ENCODE measurements at places on chromosomes 5 and 9.

DNA sequence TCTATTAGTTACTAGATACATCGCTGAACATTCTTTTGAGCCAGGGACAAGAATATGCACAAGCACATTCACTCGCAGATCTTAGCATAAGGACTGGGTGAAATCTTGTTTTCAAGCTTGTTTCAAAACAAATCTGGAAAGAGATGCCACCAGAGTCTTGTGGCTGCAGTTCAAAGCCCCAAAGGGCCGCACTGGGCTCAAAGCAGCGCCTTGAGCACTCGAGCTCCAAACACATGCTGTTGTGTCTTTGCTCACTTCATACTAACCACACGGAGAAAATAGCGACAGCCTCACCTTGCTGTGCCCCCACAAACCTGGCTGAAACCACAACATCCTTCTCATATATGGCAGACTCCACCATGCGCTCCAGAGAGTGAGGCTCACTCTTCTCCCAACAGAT is 34.2 kb upstream of the IL7R start:
- DNase-seq = no peak

DNA sequence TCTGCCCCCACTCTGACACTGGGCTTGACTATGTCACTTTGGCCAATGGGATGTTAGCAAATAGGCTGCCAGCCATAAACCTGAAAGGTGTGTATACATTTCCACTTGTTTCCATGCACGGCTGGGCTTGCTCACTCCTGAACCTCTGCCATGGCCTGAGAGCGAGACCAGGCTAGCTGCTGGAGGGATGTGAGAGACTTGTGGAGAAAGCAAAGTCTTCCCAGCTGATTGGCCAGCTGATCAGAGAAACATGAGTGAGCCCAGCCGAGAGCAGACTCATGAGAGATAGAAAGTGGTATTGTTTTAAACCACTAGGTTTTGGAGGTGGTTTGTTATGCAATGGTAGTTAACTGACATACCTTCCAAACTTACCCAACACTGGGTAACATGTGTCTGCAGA is 13.9 kb downstream of the FAM193B start:
- no peak for DNase-seq

GRCh38 chr9:98416294-98417248 is 161.1 kb upstream of the TBC1D2 start:
- no peak for DNase-seq

DNA sequence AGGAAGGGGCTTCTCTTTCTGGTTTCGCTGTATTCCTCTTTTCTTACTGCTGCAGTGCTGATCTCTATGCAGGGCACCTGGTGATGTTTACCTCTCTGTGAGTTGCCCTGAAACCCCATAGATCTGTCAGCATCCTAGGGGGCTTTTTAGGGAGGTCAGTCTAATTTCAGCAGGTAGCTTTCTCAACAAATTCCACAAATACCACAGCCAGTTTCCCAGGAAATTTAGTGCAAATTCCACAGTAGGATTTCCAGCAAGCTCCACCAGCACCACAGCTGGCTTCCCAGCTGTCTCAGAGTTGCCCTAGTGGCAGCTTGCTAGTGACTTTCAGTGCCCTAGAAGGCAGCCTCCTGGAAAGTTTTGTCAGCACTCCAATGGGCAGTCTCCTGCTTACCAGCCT is 379.1 kb upstream of the SMC2 start:
- DNase-seq = no peak

GRCh38 chr5:114312658-114313057 is 49.2 kb upstream of the KCNN2 start:
- DNase-seq = no peak

- DNase-seq = no peak
These were observed 35.5 kb downstream of the ARHGEF37 start for GRCh38 chr5:149616727-149617285.

DNA sequence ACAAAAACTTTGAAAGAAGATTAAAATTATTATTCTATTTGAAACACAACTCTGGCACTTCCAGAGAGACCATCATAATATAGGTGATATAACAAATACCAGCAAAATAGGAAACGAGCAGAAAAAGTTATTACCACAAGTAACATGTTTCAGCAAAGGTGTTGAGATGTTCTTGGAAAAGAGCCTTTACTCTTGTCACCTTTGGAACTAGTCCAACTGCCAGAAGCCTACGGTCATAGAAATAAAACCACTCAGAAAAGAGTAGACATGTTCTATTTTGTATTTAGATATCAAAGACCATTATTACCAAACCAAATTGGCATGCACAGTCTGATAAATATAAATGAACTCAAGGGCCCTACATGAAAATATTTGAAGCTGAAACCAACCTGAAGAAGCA is 145.0 kb upstream of the DMAC1 start:
- DNase-seq = no peak

GRCh38 chr9:15068261-15068660 is 158.0 kb upstream of the FREM1 start:
- no peak for DNase-seq

DNA sequence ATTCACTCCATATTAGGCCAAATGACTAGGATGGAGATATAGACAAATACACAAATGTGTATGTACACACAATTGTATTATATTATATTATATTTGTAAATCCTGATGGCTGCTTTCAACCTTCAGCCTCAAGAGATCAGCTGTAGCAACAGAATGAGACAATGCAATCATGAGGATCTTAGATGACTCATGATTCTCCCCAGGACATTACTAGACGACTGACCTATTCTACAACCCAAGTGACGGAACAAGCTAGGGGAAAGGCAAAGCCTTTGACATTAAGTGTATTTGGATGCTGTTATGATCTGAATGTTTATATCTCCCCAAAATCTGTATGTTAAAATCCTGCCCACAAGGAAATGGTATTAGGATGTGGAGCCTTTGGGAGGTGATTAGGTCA is 66.5 kb downstream of the COX7C start:
- DNase-seq = no peak

- DNase-seq = no peak
These were observed 91.4 kb downstream of the VCAN start for GRCh38 chr5:83562791-83563557.

DNA sequence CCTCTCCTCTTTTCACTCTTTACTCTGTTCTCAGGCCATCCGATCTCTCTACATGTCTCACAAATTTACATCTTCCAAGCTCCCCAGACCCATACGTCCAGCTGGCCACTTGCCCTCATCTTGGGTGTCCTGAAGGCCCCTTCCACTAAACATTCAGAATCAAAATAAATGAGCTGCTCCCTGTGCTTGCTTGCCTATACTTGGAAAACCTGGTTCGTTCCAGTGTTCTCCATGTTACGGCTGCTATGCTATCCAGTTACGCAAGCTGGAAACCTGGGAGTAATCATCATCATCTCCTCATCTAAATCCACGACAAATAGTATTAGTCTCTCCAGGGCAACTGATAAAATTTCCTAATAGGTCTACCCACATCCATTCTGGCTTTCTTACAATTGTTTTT is 165.0 kb upstream of the FBXL17 start:
- no peak for DNase-seq

DNA sequence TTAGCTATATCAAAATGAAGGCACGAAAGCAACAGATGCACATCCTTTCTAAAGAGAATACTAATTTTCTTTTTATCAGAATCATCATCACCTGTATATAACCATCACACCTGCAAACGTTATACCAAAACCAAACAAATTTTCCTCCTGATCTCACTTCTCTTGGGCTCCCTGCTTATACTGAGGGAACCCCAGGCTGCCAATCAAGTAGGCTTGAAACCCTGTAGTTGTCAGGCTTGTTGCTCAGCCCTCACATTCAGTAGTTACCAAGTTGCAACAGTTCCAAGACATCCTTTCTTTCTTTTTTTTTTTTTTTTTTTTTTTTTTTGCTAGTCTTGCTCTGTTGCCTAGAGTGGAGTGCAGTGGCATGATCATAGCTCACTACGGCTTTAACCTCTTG is 12.7 kb downstream of the STRBP start:
- no peak for DNase-seq

GRCh38 chr5:37839407-37840052 is at the start of gene GDNF:
TSS of gene GDNF (minus strand) at chr5:37840041. CDS start at chr5:37834796, 5,245 bp downstream.
- peak; percentile 84 for DNase-seq

- DNase-seq = no peak
These were observed 168.6 kb downstream of the PRELID2 start for GRCh38 chr5:145666591-145666990.

DNA sequence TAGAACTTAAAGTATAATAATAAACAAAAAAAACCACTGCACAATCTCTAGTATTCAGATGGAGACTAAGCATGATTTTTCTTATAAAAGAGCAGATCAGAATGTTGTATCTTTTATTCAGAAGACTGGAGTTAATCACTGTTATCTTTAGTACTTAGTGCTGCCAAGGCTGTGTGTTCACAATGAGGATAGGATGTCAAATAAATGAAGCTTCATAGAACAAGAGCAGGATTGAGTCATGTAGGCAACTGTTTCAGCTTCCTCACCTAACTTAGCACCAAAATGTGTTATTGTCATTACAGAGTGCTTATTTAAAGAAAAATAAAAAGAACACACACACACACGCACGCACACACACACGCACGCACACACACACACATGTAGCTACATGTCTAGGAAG is 58.1 kb upstream of the CDKN2B start:
- DNase-seq = peak; percentile 9

- DNase-seq = no peak
These were observed 21.2 kb downstream of the RASEF start for GRCh38 chr9:83041771-83042170.

- no peak for DNase-seq
These were observed 74.0 kb downstream of the GNAQ start for GRCh38 chr9:77957652-77958051.

Measured in adipocyte (in vitro differentiated cells).